Activated naive CD8-positive, alpha-beta T cell treated with anti-CD3 and anti-CD28 coated beads, Interleukin-2, amount 10 ng/mL, durations not matched to agents 7 days and 5 days (primary cell): ENCODE measurements at places on chromosomes 12 and 14. TPM values are rescaled to one million over a fixed set of nuclear protein-coding genes. Genes with fewer than 3 reads are reported as not detected.

Gene PTPRO
- 3.7 TPM for total RNA-seq

Gene AKAP3
- total RNA-seq = 4.1 TPM

Gene C12orf54
- total RNA-seq = not detected

Gene TAS2R42
- not detected for total RNA-seq

Gene LAG3
- 52.1 TPM for total RNA-seq

Gene CNOT2
- 93.3 TPM for total RNA-seq

DNA sequence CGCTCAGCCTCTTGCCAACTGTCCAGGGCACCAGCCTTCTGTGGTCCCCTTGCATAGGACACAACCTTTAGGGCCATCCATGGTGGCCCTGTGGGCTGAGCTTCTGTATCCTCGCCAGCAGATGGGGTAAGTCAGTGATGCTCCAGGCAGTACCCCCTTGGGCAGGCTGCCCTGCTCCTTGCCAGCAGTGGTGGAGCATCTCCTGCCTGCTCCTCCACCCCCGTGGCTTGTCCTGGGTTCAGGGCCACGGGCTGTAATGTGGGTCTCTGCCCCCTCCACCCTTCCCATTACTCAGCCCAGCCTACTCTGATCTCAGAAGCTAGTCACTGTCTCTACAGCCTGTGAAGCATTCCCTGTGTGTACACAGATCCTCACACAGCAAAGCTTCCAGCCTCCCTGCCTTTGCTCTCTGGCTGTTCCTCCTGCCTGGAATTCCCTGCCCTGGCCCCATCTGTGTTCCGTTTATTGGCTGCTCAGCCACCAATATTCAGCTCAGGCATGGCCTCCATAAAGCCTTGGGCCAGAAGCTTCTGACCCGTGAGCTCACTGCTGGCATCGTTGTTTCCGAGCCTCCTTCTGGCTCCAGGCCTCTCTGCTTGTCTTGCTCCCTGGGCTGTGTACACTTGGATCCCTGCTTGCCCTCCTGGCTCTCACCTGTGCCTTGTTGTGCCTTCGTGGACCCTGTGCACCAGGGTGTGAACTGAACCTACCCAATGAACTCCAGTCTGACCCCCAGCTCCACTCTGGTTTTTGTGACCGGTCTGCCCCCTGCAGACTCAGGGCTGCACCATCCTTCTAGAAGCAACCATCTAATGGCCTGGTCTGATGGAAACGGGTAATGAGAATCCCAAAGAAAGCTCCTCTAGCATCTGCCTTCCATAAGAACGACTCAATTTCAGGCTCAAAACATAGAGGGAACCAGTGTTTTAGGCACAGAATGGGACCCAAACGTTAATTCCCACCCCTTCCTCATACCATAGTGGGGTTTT is 177.0 kb upstream of the PRMT8 start:
- no peak overlapping the region for H3K27ac ChIP-seq
- DNase-seq = no peak
- H3K27me3 ChIP-seq = no peaks in the 10 kb centered on the region
- H3K4me1 ChIP-seq = no peaks in the 10 kb centered on the region

- H3K4me3 ChIP-seq = no peak overlapping the region
- no peaks in the 10 kb centered on the region for H3K4me1 ChIP-seq
- no peak overlapping the region for H3K27ac ChIP-seq
- peaks cover 8% of the 10 kb centered on the region for H3K27me3 ChIP-seq
- H3K36me3 ChIP-seq = no peaks in the 10 kb centered on the region
- no peak for DNase-seq
Observed at GRCh38 chr12:21542403-21542802, 16.3 kb downstream of the SPX start.

DNA sequence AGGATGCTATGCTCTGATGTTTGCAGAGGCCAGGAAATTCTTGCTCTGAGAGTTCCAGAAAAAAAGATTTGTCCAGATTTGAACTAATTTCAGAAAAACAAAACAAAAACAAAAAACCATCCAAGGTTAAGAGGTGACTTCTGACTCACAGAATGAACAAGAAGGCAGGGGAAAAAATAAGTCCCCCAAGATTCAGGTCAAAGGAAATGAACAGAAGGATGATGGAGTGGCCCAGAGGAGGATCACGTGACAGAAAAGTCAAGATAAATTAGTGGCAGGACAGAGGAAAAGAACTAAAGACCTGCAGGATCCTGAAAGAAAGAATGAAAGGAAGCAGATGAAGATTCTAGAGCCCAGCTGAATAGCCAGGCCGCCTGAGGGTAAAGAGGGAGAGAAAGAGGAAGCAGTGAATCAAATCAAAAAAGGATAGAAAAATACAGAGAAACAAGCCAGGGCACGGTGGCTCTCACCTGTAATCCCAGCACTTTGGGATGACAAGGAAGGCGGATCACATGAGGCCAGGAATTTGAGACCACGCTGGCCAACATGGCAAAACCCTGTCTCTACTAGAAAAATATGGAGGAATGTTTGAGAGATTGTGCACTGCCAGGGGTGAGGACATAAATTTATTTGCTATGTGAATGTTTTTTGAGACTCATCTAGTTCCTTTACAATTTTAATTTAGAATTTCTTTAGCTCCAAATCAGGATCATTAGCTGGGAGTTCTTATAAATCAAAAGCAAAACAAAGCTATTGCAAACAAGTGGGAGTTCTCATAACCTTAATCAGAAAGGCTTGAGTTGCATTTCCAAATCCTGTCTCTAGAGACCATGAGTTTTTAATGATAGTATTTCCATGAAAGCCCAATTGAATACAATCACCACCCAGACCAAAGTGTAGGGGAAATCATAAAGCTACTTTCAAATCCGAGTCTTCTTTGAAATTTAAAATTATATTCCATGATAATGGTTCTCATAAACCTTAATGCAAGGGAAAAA is 217.1 kb upstream of the PLEKHG7 start:
- H3K4me1 ChIP-seq = peaks cover 20% of the 10 kb centered on the region
- H3K27me3 ChIP-seq = no peaks in the 10 kb centered on the region
- no peak for DNase-seq
- peaks cover 15% of the 10 kb centered on the region for H3K36me3 ChIP-seq

DNA sequence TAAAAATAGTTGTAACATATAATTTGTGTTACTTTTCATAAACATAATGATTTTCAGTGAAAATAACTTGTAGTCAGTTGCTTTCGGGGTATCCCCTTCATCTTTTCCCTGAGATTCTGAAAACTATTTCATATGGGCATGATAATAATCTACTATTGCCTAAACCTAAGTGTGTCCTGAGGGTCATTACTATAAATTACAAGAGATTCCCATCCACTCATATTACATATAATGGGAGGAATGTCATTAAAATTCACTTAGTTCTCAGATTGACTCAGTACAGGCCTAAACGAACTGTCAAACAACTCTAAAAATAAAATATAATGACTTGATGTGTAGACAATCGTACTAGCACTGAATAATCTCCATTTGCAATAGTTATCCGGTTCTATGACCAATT is 72.7 kb downstream of the PTPRR start:
- H3K4me3 ChIP-seq = no peak overlapping the region
- no peaks in the 10 kb centered on the region for H3K36me3 ChIP-seq
- DNase-seq = no peak
- H3K27ac ChIP-seq = no peak overlapping the region

DNA sequence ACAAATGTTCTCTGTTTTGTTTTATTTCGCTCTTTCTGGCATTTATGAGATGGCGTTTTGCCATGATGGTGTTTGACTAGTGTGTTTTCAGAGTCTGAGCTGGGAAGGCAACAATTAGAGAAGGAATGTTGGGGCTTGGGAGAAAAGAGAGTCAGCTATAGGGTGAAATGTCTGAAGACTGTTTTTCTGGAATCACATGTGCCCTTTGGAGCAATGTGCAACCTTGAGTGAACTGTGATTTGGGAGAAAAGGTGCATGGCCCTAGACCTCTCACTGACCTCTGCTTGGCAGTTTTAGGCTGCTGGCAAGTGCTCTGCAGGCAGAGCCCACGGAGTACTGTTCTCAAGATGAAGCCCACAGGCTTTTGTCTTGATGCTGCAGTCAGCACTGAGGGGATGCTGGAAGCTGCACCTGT is 379.9 kb upstream of the PDE3A start:
- H3K27me3 ChIP-seq = no peaks in the 10 kb centered on the region
- H3K4me1 ChIP-seq = no peaks in the 10 kb centered on the region
- no peak overlapping the region for H3K27ac ChIP-seq
